Urinary bladder (tissue), 4 donors: ENCODE measurements at places on chromosomes 16 and 17. TPM values are rescaled to one million over a fixed set of nuclear protein-coding genes. Genes with fewer than 3 reads are reported as not detected.

DNA sequence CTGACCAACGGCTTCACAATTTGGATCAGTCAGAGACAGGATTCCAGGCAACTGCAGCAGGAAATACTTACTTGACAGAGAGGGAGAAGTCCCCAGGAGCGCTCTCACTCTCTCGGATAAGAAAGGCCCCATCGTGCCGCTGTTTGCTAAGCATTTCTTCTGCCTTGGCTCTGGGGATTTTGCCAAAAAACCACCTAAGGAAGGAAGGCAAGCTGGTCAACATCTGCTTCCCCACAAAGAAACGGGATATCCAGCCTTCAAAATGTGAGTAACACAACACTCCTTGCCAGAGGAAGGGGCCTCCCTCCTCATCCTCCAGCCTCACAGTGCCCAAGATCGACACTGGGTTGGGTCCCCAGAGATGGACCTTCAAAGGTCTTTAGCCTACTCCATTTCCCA lies 36.6 kb upstream of the SLC25A19 start:
- DNase-seq, result no peak

DNA sequence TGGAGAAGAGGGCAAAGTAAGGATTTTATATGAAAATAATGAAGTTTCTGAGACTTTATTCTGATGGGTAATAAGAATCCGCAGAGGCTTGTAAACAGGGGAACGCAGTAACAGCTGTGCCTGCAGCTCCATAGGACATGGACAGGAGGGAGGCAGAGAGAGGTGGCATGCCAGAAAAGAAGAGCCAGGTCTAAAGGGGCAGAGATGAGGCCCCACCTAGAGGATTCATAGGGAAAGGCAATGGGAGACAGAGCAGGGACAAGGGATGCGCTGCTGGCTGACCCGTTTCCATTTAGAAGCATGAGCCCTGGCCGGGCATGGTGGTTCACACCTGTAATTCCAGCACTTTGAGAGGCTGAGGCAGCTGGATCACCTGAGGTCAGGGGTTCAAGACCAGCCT lies 340.3 kb upstream of the CDH5 start:
- DNase-seq, result no peak

GRCh38 chr16:67246756-67247191 lies 507 bp downstream of the FHOD1 start:
- DNase-seq, result no peak

GRCh38 chr16:27323781-27324561 lies 10.2 kb downstream of the IL4R start:
- no peak for DNase-seq

GRCh38 chr16:82992786-82993185 lies 366.0 kb downstream of the CDH13 start:
- no peak for DNase-seq

DNA sequence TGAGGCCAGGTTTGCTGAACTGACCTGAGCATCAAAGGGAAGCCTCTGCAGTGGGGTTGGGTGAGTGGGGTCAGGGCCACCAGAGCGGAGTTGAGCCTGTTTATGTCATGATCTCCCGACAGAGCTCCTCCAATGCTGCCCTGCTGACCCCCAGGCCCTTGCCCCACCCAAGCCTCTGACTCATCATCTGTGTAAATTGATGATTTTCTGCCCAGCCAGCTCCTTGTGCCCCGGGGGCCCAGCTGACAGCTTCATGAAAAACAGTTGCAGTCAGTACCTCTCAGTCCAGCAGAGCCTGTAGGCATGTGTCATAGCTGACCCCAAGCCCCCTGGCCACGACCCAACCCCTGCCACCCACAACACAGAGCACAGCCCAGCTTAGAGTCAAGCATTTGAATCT lies 134.9 kb downstream of the CCT6B start:
- no peak for DNase-seq

GRCh38 chr17:57629470-57629869 lies 115.6 kb downstream of the CCDC182 start:
- DNase-seq, result no peak

DNA sequence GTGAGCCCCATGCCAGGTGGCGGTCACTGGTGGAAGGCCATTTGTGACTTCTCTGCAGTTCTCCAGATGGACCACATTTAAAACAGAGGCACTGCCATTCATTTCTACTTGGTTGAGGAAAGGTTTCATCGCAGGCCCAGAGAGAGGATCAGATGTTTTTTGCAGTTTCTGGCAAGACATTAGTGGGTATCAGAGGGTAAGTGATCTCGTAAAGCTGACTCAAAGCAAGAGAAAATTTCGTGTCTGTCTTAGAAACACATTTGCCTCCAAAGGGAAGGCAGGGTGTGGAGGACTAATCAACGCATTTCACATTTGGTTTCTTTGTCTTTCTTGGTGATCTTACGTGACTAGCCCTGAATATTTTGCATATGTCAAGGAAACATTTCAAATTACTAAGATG lies 81.8 kb downstream of the PRKCB start:
- DNase-seq, result no peak

GRCh38 chr16:66389256-66390176 lies 23.0 kb downstream of the CDH5 start:
- no peak for DNase-seq

The MT4 gene
- not detected for total RNA-seq

The TLCD3B gene
- total RNA-seq, result 0.32 TPM

The C17orf67 gene
- total RNA-seq, result 2.2 TPM

The SCIMP gene
- 0.42 TPM for total RNA-seq

The CD7 gene
- total RNA-seq, result 0.69 TPM
